GM04504 (cell line): ENCODE measurements at places on chromosomes 3 and 15.

DNA sequence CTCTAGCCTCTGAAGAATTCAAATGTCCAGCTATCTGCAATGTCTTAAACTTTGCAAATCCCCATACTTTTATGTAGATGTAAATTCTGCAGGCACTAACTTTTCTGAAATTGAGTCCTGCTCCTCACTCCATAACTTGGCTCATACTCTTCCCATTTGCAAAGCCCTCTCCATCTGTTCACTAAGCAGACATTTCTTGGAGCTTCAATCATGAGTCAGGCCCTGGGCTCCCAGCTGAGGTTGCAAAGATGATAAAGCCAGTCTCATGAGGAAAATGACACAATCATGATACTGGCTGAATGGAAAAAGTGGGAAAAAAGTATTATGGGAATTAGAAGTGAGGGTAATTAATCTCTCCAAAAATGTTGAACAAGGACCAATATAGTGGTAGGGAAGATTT is 507.6 kb downstream of the NR2F2 start:
- no peak for DNase-seq

- DNase-seq, result no peak
Observed at GRCh38 chr3:44226573-44226972, 15.1 kb upstream of the TOPAZ1 start.

DNA sequence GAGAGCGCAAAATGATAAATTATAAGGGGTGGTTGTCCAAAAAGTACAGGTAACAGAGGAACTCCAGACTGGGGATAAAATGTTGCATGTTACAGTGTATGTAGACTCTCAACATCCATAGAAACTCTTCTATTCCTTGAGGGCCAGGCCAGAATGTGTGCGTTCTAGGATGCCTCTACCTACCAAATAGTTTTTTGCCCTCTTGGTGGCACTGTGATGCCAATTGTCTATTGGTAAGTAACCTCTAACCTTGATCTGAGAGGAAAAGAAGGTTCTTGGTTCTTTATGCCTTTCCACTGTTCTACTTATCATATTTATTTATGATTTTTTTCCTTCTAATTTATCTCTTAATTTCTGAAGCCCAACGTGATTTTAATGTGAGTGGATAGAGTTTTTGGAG is 424.6 kb downstream of the GRM7 start:
- no peak for DNase-seq

DNA sequence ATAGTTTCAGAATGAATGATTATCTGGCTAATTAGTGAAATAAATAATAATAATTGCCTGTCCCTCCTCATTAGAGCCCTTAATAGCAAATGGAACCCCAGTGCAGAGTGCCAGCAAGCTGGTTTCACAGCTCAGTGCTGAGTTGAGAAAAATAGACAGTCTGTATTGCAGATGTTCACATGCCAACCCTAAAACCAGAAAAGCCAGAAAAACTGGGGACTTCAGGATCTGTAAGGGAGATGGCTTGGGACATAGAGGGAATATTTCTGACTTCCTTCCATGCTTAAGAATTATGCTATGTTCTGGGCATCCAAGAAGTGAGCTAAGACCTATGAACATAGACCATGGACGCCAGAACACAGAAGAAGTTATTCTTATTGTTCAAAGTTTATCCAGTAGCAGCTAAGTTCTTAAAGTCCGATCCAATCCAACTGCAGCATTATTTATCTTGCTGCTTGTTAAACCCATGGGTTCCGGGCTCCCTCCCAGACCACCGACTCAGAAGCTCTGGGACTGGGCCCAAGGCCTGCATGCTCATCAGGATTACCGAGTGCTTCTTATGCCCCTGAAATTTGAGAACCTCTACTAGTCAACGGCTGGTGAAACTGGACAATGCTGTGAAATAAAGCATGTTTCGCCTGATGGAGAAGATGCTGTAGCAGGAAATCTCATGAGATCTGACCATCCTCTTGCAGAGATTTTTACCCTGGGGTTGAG is 158.3 kb downstream of the FOXB1 start:
- no peak for DNase-seq

DNA sequence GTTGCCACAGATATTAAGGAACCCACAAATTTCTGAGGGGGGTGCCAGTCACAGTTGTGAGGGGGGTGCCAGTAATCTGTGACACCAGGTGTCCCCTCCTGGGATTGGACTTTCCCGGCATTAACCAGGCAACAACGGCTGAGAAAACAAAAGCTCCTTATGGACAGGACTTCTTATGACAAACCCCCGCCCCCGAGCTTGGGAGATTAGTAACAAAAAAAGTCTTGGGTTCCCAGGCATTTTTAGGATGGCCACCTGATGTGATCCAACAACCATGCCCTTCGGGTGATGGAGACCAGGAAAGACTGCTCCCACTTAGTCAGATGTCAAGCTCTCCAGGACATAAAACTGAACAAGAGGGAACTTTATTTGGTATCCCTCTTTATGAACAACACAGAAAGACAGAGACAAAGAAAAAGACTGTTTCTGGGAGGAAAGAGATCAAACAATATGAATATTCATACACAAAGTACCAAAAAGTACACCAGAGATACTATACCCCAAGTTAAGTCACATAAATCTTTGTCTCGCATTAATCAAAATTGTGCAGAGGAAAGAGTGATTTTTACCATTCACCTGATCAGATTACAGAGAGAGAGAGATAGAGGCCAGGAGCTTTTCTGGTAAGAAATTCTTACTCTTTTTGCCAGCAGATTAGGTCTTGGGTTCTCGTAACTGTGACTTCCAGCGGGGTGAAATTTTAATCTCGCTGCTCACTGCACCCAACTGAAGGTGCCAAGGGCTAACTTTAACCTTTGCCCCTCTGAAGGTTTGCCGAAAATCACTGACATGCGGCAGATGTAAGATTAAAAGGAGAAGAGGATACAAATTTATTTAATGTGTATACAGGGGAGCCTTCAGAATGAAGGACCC is 61.6 kb downstream of the OSTN start:
- DNase-seq, result no peak
